Fibroblast of the conjunctiva (primary cell): ENCODE measurements at places on chromosomes 5 and 9.

GRCh38 chr5:168676501-168676900 lies 97.3 kb upstream of the PANK3 start:
- DNase-seq = no peak

- DNase-seq = no peak
Observed at GRCh38 chr5:40790947-40791593, 7.1 kb downstream of the PRKAA1 start.

GRCh38 chr5:51495672-51496071 lies 112.4 kb downstream of the ISL1 start:
- no peak for DNase-seq

- DNase-seq = no peak
Observed at GRCh38 chr9:134950386-134951210, 32.9 kb upstream of the FCN1 start.

- DNase-seq = no peak
Observed at GRCh38 chr5:108311682-108312081, 70.2 kb downstream of the FBXL17 start.

DNA sequence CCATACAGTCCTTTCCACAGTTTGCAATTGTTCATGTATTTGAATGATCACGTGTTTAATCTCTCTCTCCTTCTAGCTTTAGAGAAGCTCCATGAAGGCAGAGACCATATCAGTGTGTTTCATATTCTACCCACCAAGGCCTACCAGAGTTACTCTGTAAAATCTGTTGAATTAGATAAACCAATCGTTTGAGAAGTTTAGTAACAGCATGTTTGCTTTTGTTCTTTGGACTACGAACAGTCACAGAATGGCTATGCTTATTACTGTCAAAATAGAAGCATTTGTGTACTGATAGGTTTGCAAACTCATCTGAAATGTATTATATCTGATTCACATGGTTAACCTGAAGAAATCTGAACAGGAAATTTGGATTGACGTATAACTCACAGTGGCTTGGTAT lies 93.8 kb downstream of the ITGA1 start:
- no peak for DNase-seq
